Caco-2 (cell line): ENCODE measurements at places on chromosomes 7 and 10.

DNA sequence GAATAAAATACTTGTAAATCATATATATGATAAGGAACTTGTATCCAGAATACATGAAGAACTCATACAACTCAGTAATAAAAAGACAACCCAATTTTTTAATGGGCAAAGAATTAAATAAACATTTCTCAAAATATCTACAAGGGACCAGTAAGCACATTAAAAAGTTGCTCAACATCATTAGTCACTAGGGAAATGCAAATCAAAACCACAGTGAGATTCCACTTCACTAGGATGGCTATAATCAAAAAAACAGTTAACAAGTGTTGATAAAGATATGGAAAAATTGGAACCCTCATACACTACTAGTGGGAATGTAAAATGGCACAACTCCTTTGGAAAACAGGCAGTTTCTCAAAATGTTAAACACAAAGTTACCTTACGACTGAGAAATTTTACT is 40.3 kb upstream of the YAE1 start:
- no peak overlapping the region for H3K4me3 ChIP-seq
- DNase-seq, result no peak
- no peaks in the 10 kb centered on the region for H3K4me1 ChIP-seq
- H3K36me3 ChIP-seq, result no peaks in the 10 kb centered on the region
- no peaks in the 10 kb centered on the region for H3K27me3 ChIP-seq
- H3K27ac ChIP-seq, result no peak overlapping the region

DNA sequence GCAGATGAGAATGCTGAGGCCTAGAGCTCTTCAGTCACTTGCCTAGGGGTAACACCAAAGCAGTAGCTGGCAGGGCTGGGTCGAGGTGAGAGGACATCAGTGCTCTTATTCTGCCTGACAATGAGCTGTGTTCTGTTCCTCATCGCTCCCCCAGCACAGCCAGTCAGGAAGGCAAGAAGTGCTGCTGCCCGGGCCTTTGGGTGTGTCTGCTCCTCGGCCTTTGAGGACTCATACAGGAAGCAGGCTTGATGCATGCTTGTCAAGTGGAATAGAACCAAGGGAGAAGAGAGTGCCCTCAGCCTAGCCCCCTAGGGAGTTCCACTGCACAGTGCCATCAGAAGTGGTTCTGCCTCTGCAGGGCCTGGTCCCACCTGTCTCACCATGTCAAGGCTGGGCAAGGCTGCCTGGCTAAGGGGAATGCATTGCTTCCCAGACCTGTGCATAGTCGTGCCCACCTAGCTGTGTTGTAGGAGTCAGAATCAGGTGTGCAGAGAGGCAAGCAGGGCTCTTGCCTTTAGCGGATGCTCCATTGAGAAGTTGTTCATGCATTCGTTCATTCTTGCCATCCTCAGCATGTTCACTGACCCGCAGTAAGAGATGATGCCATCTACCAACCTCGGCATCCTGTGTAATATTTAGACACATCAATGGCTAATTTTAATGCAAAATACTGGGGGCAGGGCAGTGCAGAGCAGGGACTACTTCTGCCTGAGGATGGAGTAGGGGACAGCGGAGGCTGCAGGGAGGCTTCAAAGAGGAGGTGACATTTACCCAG is 156.6 kb downstream of the RPS24 start:
- no peak overlapping the region for H3K27ac ChIP-seq
- H3K27me3 ChIP-seq, result no peaks in the 10 kb centered on the region
- no peaks in the 10 kb centered on the region for H3K4me1 ChIP-seq
- H3K4me3 ChIP-seq, result no peak overlapping the region
- H3K36me3 ChIP-seq, result no peaks in the 10 kb centered on the region

DNA sequence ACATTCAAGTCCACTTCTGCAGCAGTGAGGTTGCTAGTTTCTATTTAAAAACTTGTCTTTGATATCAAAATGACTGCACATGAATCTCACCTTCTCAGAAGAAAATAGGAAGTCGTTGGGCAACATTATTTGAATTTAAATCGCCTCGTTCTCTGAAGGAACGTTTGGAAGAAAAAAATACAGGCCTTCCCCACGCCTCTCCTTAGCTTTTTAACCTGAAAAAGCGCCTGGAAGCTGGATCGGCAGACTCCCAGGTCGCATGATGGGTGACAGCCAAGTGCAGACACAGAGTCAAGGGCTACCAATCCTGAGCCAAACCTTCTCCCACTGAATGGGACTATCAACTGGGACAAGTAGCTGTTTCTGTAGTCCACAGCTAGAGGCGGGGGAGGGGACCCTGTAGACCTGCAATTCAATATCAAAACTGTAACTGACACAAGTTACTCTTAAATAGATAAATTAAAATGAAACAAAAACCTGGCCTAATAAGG is 2.2 kb downstream of the FAM53B start:
- no peak for DNase-seq
- H3K27ac ChIP-seq, result no peak overlapping the region
- H3K4me3 ChIP-seq, result no peak overlapping the region
- H3K4me1 ChIP-seq, result peaks cover 46% of the 10 kb centered on the region

DNA sequence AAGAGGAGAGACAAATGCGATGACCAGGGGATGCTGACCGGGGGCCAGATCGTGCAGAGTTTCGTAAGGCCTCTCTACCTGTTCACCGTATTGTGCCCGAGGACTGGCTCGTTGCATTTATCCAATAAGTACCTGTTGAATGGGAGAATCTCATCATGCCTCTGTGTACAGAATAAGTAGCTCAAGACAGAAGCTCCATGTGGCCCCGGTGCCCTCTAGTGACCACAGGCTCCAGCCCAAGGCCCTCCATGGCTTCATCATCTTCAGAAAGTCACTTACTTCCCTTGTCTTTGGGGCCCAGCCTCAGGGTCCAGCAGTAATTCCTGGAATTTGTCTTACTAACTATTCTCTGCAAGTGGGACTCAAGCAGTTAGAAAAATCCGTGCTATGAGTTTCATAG is 151.0 kb downstream of the CHN2 start:
- H3K4me1 ChIP-seq, result no peaks in the 10 kb centered on the region; the same call in 1 of the 2 replicates
- peak; percentile 64 for DNase-seq
- H3K4me3 ChIP-seq, result no peak overlapping the region

DNA sequence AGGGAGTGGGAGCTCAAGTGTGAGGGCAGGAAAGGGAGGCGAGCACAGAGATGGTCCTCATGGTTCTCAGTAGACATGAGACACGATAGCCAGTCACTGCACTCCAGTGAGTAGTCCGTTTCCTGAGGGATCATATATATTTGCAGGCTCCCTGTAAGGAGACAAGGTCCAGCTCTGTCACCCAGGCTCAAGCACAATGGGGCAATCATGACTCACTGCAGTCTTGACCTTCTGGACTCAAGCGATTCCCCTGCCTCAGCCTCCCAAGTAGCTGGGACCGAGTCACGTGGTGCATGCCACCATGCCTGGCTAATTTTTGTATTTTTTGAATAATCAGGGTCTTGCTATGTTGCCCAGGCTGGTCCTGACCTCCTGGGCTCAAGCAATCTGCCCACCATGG is 116.7 kb downstream of the CCDC3 start:
- no peaks in the 10 kb centered on the region for H3K27me3 ChIP-seq
- H3K4me3 ChIP-seq, result no peak overlapping the region
- peak; percentile 51 for DNase-seq
- no peaks in the 10 kb centered on the region for H3K4me1 ChIP-seq

DNA sequence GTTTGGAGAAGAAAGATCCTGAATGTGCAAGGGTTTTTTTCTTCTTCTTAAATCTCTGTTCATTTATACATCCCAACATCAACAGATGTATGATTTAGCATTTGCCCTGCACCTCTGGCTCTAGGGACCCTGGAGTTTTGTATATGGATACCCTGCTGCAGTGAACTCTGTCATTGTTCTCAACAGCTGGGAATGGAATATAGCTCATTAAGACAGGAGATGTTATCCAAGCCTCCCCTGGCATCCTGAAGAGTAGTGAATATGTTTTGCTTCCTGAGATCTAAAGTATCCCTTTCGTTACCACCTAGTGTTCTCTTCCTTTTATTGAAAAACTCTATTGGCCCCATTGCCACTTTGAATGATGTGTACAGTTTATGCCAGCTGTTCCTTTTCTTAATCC is 275.9 kb downstream of the EXOC4 start:
- no peaks in the 10 kb centered on the region for H3K4me1 ChIP-seq
- no peak for DNase-seq
- no peak overlapping the region for H3K27ac ChIP-seq
- no peak overlapping the region for H3K4me3 ChIP-seq

DNA sequence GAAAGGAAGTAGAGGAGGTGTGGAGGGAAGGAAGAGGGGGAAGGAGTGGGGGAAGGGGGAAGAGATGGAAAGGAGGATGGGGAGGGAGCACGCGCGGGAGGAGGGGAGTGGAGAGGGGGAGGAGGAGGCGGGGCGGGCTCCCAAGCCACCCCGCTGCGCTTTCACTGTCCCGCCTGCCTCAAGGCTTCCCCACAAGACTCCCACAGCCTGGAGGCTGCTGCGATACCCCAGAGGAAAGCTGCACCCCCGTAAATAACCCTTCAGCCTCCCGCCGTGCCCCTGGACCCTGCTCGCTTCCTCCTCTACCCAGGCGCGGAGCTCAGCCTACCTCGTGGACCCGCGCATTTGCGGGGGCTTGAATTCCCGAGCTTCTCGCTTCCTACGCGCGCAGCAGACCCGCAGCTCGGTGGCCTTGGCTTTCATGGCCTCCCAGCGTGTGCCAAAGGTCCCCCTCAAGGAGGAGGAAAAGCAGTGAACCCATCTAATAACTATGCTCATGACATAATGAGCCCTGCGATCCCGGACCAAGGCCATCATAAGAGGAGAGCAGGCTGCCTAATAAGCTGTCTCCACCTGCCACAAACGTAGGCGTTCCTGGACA is at the start of gene C10orf67:
Gene C10orf67, minus strand, starts transcription at position 557 of the 601 bp plus-strand sequence. Its CDS starts 23 bp downstream, at position 534.
- no peak for DNase-seq
- H3K27me3 ChIP-seq, result no peaks in the 10 kb centered on the region
- no peaks in the 10 kb centered on the region for H3K36me3 ChIP-seq
- 0 out of 2 replicates have a peak, but pooled peaks cover 3% of the 10 kb centered on the region for H3K4me1 ChIP-seq

DNA sequence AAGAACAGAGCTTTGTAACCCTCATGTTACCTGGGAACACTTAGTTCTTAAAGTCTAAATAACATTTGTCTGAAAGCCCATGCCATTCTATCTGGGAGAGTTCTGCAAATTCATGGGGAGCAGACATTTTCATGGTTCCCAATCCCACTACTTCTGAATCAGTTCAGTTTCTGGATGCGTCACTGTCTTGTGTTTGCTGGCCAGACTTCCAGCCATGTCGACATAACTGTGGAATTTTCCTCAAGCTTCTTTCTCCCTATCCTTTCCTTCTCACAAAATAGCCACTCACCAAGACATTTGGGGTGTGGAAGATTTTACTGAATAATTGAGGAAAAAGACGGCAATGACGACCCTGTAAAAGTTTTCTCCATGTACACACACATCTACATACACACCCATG is 272.5 kb downstream of the NEBL start:
- H3K4me1 ChIP-seq, result peaks cover 8% of the 10 kb centered on the region
- DNase-seq, result no peak
- no peaks in the 10 kb centered on the region for H3K36me3 ChIP-seq
- H3K27ac ChIP-seq, result no peak overlapping the region
- no peaks in the 10 kb centered on the region for H3K27me3 ChIP-seq

DNA sequence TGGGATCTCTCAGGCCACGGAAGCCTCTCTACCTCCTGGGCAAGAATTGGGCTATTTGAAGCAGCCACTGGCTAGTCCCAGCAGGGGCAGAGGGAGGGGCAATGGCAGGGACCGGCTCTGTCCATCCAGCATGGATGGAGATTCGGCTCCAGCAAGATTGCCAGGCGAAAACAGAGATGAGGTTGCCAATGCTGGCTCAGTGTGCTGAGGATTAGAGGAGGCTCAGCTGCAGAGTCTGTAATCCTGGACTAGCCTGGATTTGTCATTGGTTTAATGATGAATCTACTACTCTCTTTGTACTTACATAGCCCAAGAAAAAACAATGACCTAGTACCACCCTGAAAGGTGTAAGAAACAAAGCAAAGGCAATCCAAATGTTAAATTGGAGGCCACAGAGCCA is 112.2 kb upstream of the PDCD4 start:
- DNase-seq, result no peak
- H3K4me3 ChIP-seq, result no peak overlapping the region
- H3K4me1 ChIP-seq, result no peaks in the 10 kb centered on the region
- no peaks in the 10 kb centered on the region for H3K36me3 ChIP-seq
- no peak overlapping the region for H3K27ac ChIP-seq

DNA sequence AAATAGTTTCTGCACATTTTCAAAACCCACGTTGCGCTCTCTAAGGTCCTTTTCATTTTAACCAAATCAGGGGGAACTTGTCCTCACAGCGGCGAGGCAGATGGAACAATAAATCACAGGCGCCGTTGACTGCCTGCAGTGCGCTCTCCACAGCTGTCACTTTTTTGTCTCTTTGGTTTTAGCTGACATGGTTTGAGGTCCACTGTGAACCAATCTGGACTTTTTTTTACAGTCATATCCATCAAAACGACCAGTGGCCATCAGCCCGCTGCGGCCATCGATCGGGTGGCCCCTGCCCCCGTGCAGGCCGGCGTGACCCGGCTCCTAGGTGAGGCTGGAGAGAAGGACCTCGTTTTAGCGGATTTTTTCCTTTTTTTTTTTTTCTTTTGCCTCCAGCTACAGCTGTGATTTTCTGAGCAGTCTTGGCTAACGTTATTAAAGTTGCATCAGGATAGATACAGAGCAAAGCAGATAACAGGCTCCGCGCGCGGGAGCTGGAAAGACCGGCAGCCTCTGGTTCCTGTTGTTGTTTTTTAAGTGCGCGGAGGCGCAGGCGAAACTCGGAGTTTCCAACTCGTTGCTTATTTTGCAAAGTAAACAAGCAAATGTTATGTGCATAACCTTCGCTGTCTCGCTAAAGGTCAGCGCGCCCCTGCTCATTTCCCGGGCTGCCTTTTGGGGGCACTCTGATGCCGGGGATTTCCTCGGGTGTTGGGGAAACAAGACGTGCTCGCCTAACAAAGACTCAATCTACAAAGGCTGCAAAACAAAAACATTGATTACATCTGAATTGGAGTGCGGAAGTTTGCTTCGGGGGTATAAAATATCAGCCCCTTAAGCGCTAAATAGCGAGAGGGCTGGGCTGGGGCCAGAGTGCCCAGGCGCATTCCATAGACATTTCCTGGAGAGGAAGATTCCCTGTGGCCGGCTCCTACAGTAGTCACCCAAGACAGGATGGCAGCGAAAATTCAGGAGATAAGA is 414.8 kb upstream of the MKI67 start:
- peaks cover 4% of the 10 kb centered on the region; the same call in 1 of the 2 replicates for H3K27me3 ChIP-seq
- H3K4me3 ChIP-seq, result no peak overlapping the region
- H3K27ac ChIP-seq, result no peak overlapping the region
- H3K4me1 ChIP-seq, result no peaks in the 10 kb centered on the region
